ENCODE measurements at places on chromosomes 6 and 20. TPM values are rescaled to one million over a fixed set of nuclear protein-coding genes. Genes with fewer than 3 reads are reported as not detected.

DNA sequence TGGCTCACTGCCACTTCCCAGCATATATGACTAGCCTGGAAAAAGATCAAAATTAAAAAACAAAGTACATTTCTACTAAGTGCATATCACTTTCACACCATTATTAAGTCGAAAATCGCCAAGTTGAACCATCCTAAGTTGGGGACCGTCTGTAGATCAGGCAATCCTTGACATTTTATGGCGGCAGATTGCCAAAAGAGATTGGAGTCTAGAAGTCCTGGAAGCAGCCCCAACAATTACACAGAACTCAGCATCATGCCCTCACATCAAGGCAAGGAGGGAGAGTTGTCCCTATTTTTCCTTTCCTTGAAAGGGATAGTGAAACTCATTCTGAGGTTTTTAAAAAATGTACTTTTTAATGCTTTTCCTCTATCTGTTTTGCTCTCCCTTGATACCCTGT lies 30.7 kb downstream of the SLC22A3 start:
- DNase-seq, result no peak

DNA sequence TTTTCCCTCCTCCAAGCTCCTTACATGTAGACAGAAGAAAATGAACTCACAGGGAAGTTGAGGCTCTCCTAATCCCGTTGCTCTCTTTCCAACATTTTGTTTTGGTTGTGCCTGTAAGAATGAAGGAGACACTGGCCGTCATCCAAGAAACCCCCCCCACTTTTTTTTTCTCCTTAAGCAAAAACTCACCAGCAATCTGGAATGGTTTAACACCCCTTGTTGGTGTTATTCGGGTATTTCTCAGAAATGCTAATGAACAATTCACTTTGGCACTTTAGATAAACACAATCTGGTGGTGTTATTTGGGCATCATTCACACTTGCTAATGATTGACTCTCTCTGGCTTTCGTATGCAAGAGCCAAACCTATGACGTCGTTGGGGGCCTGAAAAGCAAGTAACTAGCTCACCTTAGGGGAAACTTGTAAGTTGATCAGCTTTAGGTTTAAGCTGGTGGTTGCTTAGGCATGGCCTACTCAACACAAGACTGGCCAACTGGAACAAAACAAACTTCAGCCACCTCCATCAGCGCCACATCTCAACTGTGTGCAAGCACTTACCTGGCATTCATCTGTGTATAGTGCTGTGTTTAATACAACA lies 24.3 kb upstream of the OLIG3 start:
- DNase-seq, result no peak

DNA sequence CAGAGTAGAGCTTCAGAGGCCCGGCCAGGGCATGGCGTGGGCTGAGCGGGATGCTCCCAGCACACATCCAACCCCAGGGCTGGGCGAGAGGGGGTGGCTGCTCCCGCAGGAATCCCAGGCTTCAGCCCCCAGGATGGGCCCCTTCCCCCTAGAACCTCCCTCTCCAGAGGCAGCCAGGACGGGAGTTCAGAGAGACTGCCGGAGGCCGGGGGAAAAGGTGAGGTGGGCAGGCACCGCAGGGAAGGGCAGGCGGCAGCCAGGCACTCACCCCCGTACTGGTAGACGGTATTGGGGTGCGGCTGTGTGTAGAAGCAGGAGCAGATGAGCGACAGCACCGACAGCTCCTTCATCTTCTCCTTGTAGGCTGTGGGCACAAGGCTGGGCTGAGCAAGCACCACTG lies 9.3 kb downstream of the STMN3 start:
- DNase-seq, result no peak

- DNase-seq, result no peak
Measured at GRCh38 chr6:10756085-10756484, 8.5 kb downstream of the TMEM14B start.

- peak; percentile 2 for DNase-seq
Measured at GRCh38 chr6:35831257-35832007, 26.3 kb downstream of the LHFPL5 start.

DNA sequence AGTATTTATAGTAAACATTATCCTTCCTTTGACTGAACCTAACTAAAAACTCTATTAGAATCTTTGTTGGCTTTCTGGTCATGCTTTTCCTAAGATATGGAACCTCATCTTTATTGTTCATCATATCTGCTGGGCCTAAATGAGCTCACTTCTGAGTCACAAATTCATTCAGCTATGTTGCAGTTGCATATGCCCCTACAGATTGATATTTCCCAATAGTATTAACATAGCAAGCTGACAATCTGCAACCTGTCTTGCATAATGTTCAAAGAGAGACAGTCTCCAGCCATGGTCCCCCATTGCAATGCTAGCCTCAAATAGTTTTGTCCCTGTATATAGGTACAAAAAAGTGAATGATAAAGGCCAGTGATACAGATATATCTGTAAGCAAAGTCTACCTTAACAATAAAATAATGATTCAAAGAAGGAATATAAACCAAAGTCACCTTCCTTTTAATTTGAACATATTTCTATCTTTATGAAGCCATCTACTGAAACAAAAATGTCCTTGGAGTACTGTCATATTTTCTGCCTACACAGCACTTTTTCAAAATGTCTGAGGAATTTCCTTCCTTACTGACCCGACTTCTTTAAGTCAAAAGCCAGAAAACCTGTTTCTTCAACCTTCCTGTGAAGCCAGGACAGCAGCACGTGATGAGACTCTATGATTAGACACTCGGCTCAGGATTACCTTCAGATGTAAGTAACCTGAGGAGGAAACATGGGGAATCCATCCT lies 140.7 kb downstream of the UBE3D start:
- no peak for DNase-seq

DNA sequence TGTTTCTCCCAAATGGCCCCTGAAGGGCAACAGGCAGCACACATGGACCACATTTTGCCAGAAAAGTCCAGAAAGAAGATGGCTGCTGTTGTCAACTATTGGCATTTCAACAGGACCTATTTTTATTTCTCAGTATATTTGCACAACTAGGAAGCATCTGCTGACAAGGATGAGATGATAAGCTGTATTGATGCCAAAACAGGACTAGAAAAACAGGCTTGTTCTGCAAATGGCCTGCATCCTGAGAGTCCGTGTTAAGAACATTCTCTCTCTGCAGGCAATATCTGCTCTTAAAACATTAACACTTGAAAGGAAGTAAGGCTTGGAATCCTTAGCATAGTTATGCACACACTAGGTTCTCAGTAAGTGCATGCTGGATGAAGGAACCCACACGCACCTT lies 283.7 kb downstream of the ESR1 start:
- no peak for DNase-seq

DNA sequence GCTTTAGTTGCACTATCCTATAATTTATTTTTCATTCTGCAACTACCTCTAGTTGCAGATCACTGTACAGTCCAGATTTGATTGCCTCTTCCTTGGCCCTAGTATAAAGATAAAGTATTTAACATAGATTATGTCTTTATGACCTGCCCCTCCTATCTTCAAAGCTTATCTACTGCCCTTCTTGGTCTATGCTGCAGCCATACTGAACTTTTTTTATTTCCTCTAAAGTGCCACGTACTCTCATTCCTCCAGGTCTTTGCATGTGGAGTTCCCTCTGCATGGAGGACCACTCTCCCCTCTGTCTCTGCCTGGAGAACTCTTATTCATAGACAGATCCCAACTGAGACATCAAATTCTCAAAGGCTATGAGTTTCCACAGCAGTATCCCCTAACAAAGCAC lies 168.0 kb downstream of the PTPRK start:
- DNase-seq, result no peak

- DNase-seq, result no peak
Measured at GRCh38 chr6:162289972-162290371, 437.6 kb downstream of the PRKN start.

DNA sequence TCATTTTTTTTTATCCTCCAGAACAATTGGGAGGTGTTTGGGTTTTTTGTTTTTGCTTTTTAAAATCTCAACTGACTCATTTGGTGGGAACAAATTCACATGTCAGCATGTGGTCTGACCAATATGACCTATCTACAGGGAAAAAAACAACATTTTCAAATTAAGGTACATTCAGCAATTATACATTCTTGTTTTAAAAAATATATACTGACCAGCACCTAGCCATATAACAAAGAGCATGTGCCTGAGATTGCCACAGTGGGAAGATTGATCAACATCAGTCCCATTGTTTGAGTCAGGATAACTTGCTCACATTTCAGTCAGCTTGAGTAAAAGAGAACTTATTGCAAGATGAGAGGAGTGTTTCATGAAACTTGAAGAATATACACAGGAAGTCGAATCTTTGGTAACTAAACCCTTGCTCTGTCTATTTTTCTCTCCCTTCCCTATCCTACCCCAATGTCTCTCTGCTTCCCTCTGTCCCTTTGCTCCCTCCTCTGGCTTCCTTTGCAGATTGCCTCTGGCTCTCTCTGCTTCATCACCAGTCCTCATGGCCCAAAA lies 163.2 kb upstream of the TAB2 start:
- DNase-seq, result no peak

DNA sequence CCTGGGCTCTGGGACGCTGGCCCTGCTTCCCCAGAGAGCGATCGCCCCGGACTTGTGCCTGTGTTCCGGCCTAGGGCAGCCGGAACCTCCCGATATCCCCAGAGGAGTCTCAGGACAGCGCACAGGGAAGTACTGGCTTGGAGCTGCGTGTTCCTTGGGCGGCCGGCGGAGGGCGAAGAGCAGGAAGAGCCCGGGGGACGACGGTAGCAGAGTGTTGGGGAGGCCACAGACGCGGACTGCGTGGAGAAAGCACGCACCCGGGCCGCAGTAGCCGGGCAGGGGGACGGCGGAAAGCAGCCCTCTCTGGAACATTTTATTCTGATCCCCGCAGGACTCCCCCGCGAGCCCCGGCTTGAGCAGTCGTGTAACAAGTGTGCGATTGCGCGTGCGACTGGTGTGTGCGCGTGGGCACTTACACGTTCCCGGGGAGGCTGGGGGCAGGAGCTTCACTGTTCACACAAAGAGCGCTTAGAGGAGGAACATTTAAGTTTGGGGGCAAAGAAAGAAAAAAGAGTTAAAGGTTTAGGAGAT lies 36.1 kb downstream of the NCR2 start:
- DNase-seq, result peak; percentile 27

- DNase-seq, result no peak
Measured at GRCh38 chr6:2237001-2237400, 8.4 kb downstream of the GMDS start.

DNA sequence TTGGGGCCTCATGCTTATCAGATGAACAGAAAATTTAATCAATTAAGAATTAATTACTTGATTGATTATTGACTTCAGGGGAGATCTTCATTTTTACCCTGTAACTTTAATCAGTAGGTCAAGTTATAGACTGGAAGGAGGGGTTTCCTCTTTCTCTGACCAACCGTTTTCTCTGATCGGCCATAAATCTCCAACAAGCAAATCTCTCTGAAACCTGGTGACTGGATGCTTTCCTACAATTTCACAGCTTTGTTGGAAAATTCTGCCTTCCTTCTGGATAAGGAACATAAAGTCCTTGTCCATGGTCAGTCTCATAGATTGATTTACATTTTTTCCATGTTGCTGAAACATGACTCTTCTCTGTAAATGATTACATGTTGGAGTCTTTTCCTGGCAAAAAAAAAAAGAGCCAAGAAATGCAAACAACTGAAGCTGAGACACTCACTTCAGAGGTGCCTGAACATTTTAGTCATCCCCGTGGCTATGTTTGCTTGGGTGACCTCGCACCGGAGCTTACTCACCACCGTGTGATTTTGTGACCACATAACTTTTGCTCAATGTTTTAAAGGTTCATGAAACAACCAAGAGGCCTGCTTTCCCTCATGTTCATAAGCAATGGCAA lies 31.0 kb downstream of the IRF4 start:
- DNase-seq, result no peak

DNA sequence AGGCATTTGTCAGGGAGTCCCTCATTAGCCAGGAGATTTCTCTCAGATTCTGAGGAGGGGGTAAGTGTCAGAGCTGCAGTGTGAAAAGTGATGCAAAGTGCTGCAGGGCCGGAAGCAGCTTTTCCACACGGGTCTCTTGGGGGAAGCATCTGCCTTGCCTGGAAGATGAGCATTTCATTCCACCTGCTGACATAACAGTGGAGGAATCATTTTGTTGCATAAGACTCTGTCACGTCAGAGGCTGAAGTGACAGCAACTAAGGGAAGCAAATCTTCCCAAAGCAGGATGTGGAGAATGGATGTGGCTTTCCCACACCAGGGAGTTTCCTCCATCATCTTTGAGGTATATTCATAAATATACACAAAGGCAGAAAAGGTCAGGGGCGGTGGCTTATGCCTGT lies 22.8 kb downstream of the DCBLD1 start:
- DNase-seq, result no peak

DNA sequence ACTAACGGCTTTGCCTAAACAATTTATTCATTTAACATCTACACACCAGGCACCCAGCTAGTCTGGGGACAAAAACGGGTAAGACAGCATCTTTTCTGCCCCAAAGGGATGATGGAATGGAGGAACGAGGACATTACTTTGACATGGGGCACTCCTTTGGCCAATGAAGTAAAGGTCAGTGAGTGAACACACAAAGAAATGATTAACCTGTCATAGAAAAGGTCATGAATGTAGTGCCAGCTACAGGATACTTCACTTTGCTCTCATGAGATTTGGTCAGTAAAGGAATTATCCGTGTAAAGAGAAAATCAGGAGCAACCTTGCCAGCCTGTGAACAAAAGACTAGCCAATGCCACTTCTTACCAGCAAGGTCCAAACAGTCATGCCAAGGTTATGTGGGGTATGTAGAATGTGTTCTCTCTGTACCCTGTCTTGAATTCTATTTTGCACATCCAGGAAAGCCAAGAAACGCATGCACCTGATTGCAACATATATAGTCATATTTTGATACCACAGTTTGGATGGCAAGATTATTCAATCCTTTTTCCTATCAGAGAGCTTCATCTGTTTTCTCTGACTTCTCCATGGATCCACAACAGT lies 145.3 kb downstream of the GMPR start:
- no peak for DNase-seq

- no peak for DNase-seq
Measured at GRCh38 chr6:47308552-47309290, 984 bp downstream of the TNFRSF21 start.

- no peak for DNase-seq
Measured at GRCh38 chr6:139457476-139457875, 83.0 kb upstream of the CITED2 start.

CARMIL1 gene
- 105 TPM for polyA plus RNA-seq

GRM1 gene
- 0.21 TPM for polyA plus RNA-seq

LY6G5C gene
- 2.9 TPM for polyA plus RNA-seq

RIPPLY2 gene
- not detected for polyA plus RNA-seq

Data from left renal cortex interstitium (tissue), 4 donors.